ENCODE measurements at places on chromosomes 7 and 10.

- no peak for DNase-seq
These were observed 65.6 kb downstream of the HBP1 start for GRCh38 chr7:107234436-107234835.

- no peak for DNase-seq
These were observed 158.0 kb upstream of the PTN start for GRCh38 chr7:137501562-137501961.

DNA sequence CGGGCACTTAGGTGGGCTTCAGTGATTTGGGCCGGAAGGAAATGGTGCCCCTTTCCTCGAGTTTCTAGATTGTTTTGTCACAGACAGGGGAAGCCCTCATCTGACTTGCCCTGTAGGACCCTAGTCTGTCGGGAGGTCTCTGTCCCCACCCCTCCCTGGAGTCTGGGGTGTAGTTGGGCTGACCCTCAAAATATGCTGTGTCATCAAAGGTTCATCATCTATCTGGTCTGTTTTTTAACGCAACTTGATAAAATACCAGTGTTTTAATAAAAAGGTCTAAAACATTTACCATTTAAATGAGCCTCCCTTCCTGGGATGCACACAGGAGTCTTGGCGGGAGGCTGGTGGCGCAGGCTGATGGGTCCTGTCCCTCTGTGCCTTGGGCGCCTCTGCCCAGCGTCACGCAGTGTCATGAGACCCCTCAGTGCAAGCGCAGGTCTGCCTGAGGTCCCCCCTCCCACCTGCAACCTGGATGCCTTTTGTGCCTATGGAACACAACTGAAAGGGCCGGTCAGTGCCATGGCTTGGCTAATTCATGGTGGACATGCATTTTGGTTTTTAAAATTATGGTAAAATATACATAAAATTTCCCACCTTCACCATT is 146.4 kb downstream of the MGMT start:
- no peak for DNase-seq

- no peak for DNase-seq
These were observed 111.0 kb downstream of the GRID1 start for GRCh38 chr10:86255405-86256251.

DNA sequence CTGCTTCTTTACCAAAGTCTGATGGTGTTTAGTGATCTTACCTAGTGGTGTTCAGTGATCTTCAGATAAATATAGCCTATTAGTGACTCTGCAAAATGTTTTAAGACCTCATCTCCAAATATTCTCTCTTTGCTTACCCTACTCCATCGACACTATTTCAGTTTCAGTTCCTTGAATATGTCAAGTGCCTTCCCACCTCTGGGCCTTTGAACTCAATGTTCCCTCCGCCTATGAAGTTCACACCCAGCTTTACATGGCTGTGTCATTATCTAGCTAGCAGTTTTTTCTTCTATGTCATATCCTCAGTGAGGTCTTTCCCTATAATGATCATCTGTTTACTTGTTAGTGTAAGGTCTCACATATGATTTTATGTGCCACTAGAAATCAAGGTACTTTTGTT is 322.6 kb downstream of the DGKB start:
- no peak for DNase-seq

GRCh38 chr7:152335900-152336571 is 99.8 kb downstream of the KMT2C start:
- DNase-seq, result no peak

DNA sequence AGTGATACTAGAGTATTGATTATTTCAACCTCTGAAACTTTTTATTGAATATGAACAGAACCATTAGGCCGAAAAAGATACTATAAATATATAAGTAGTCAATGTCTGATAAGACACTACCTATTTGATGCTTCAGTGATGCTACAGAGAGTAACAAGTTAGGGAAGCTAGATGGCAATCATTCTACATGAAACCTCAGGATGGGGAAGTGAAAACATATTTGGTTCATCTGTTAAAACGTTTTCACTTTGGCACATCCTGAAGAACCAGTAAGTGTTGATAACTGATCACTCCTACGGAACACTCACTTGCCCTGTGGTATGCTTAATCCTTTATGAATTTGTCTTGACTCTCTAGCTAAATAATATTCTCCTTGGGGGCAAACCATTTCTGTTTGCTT is 1064.9 kb downstream of the NXPH1 start:
- no peak for DNase-seq

DNA sequence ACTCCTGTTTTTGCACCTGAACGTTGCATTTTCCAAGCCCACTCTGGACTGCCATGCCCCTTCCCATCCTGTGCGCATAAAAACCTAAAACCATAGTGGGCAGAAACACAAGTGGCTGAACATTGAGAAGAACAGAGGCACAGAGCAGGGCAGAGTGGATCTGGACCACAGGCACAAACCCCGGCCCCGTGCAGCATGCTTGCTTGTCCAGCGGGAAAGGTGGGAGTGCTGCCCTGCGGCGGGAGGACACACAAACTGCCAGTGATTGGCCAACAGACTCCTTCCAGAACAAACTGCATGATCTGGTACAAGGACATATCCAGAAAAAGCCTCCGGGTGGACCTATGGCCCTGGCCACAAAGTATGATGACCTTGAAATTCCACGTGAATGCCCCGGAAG is 42.5 kb upstream of the ADARB2 start:
- DNase-seq, result no peak
